ENCODE measurements at places on chromosomes 11 and 22. TPM values are rescaled to one million over a fixed set of nuclear protein-coding genes. Genes with fewer than 3 reads are reported as not detected.

- DNase-seq = peak; percentile 26
Measured at GRCh38 chr22:37419969-37420685, 7.2 kb downstream of the ELFN2 start.

Gene KDELR3
- 61.3 TPM for polyA plus RNA-seq

Gene CASP12
- 1.5 TPM for polyA plus RNA-seq

DNA sequence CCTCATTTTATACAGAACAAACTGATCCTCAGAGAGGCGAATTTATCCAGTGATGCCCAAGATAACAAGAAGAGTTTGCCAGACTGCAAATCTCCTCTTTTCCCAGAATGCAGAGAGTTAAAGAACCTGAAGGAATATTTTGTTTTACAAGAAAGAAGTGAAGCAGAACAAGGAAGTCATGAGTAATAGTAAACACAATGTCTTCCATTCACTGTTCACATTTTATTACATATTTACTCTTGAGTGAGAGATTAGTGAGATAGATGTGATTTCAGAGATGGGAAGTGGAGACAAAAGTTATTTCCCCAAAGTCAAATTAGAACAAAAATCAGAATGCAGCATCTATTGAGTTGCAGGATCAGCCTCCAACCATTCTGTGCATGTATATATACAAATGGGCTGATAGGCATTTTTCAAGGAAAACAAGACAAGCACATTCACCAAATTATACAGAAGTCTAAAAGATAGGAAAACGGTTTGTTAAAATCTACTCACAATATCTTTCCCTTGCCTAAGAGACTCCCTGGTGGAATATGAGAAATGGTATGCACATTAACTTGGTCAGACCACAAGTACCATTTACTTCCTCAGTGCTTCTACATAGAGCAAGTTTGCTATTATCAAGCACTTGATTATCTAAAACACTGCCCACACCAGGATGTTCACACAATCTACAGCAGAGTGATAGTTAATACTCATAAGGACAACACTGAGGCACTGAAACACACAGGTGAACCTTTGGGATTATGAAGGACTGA is 12.0 kb downstream of the GUCY1A2 start:
- DNase-seq = no peak

DNA sequence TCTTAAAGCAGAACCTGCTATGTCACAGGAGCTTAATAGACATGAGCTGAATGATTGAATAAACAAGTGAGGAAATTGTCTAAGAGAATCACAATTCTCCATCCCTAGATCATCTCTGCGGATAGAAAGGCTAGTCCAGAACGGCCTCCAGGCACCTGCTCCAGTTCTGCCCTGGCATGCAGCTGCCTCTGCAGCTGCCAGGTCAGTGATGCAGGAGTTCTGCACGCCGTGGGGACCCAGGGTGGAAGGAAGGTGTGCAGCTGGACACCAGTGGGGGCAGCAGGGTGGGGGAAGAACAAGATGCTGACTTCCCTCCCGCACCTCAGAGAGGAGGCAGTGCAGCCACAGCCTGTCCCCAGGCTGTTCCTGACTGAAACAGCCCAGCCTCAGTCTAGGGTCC is 192.1 kb upstream of the NCAM1 start:
- DNase-seq = no peak

Gene PLAAT2
- 0.40 TPM for polyA plus RNA-seq

Gene ZNF280B
- polyA plus RNA-seq = 1.4 TPM

DNA sequence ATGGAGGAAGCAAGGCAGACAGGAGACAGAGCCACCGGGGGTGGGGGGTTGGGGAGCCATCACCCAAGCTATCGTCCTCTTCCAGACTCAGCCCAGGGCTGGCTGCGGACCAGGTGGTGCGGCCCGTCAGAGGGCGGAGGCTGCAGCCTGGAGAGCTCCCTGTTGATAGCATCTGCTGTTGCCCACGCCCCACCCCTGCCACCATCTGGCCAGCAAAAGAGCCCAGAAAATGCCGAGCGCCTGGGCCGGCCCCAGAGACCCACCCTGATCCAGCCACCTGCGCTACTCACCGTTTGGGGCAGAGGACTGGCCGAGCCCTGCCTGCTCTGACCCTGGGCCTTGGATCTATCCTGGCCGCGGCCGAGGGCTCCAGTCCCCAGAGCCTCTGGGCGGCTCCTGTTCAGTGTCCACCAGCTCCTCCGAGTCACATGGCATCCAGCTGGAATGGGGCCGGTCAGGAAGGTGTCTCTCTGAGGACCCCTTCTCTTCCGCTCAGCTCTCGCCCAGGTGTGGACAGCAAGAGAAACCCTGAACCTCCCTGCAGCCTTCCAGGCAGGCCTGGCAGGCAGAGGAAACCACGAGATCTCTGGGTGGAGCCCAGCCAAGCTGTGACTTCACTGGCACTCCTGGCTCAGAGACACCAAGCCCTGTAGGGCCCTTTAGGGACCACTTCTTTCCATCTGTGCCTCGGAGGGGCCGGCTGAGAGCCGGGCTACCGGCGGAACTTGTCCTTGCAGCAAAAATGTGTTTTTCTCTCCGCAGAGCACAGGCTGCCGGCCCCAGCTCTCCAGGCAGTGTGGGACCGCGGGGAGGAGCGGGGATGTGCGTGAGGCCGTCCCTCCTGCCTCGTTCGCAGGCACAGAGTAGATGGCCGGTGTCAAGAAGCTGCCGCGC is at the start of gene MRGPRE:
Gene MRGPRE (minus strand): TSS at position 567 of the 894 bp plus-strand sequence. CDS start 3,618 bp downstream, outside the sequence.
- DNase-seq = no peak

Gene ANKK1
- polyA plus RNA-seq = not detected

Gene MMP13
- polyA plus RNA-seq = not detected

DNA sequence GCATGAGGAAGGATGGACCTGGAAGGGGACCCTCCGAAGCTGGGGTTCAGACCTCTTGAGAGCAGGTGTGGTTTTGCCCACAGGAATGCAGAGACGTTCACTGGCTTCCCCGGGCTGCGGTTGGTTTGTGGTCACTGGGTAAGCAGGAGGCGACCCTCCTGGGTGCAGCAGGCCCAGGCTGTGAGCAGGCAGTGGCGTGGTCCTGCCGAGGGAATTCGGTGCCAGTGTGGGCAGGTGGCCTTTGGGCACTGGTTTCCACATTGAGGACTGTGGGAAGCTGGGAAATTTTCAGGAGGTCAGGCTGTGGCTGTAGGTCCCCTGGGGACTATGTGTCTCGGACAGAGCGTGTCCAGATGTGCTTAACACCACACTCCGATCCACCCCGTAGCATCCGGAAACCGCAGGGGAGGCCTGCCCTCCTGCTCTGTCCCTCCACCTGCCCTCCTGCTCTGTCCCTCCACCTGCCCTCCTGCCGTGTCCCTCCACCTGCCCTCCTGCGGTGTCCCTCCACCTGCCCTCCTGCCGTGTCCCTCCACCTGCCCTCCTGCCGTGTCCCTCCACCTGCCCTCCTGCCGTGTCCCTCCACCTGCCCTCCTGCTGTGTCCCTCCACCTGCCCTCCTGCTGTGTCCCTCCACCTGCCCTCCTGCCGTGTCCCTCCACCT is 27.5 kb downstream of the TPCN2 start:
- DNase-seq = no peak

Gene ZP1
- not detected for polyA plus RNA-seq

DNA sequence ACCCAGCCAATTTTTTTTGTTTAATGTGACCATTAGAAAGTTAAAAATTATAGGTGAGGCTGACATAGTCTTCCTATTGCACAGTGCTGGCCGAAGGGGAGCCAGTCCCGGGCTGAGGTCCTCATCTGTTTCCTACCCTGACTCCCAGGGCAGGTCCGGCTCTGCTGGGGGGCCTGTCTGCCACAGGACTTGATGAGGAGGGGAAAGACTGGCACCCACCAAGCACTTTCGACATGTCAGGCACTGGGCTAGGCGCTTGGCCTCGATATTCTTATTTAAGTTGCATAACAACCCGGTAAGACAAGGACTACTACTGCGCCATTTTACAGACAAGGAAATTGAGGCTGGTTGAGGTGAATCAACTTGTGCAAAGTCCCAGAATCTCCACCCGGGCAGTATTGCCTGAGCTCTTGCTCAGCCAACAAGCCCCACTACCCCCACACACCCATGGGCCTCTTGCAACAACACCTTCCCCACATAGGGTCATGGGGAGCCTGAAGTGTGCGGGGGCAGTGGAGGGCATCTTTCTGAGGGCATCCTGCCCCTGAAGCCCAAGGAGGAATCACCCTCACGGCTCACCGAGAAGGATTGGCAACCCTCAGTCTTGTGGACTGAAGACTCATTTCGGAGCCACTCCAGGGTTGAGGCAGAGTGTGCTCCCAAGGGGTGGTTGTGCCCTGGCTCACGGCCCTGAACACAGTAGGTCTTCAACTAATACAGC is 62.7 kb upstream of the LINC01488 start:
- DNase-seq = no peak

GRCh38 chr11:58596621-58597020 is 17.8 kb downstream of the ZFP91 start:
- no peak for DNase-seq

Gene POLR3H
- 31.2 TPM for polyA plus RNA-seq

DNA sequence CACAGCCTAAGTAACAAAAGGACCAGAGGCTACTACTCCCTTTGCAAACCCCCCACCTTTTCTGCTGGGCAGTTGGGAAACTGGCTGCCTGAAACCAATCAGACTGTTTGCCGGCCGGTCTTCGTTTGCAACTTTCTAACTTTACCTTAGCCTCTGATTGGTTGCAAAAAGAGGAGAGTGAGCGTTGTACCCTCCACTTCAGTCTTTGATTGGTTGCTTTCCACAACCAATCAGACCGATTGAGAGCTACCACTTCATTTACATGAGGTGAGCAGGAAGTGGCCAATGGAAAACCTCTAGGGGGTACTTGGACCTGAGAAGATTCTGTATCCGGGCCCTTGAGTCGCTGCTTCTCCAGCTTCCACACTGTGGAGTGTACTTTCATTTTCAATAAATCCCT is 18.8 kb upstream of the CLNS1A start:
- DNase-seq = no peak

Gene SCGB1C1
- polyA plus RNA-seq = not detected

- no peak for DNase-seq
Measured at GRCh38 chr11:77147668-77148321, 19.7 kb downstream of the MYO7A start.

DNA sequence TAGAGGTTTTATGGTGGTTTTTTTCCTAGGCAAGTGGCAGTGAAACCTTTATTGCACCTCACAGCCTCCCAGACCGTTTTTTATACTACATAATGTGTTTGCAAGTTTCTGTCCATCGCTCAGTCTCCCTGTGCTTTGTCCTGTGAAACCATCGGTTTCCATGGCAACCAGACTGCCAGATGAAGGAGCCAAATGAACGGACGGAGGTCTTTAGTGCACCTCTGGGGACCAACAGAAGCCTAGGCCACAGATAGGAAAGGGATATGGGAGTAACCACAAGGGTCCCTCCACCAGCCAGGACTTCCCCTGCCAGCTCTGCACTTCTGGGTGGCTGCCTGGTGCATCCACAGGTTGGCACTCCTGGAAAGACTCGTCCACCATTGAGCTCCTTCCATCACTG is 165.0 kb downstream of the CHST1 start:
- no peak for DNase-seq

- DNase-seq = no peak
Measured at GRCh38 chr22:40703174-40703573, 23.9 kb downstream of the MCHR1 start.

- DNase-seq = no peak
Measured at GRCh38 chr11:90318651-90319050, 95.8 kb upstream of the CHORDC1 start.

GRCh38 chr11:74710281-74710938 is 20.8 kb downstream of the CHRDL2 start:
- DNase-seq = peak; percentile 26

Gene CD248
- 0.03 TPM for polyA plus RNA-seq

DNA sequence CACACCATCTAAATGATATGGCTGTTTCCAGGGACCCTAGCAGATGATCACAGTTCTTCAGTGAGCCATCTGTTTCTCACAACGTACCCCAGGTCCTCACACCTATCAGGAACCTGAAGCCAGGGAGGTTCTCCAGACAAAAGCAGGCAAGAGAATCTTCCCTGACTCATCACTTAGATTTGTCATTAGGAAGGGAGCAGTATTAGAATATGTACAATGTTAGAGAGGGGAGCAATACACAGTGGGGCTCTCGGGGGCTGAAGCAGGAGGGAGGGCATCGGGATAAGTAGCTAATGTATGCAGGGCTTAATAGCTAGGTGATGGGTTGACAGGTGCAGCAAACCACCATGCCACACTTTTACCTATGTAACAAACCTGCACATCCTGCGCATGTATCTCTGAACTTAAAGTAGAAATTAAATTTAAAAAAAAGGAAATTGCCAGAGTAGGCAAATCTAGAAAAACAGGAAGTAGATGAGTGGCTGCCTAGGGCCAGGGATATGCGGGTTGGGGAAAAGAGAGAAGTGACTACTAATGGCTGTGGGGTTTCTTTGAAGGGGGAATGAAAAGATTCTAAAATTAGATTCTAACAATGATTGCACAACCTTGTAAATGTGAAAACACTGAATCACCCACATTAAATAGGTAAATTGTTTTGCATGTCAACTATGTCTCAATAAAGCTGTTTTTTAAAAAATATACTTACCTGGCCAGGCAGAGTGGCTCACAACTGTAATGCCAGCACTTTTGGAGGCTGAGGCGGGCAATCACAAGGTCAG is 14.4 kb downstream of the C22orf42 start:
- no peak for DNase-seq

DNA sequence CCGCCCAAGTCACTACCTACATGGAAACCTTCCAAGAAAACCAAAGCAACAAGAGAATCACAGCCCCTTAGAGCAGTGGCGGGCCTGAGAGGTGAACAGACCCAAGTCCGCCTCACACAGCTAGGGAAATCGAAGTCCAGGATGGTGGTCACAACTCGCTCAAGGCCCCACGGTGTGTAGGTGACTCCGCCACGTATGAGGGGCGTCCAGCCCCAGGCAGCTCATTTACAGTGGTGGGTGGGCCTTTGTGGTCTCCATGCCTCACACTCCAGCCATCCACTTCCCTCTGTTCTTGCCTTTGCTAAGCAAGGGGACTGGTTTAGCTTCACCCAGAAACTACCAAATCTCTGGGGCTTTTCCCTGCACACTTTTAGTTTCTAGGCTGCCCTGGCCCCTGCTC is 9.7 kb upstream of the TCF20 start:
- DNase-seq = no peak

DNA sequence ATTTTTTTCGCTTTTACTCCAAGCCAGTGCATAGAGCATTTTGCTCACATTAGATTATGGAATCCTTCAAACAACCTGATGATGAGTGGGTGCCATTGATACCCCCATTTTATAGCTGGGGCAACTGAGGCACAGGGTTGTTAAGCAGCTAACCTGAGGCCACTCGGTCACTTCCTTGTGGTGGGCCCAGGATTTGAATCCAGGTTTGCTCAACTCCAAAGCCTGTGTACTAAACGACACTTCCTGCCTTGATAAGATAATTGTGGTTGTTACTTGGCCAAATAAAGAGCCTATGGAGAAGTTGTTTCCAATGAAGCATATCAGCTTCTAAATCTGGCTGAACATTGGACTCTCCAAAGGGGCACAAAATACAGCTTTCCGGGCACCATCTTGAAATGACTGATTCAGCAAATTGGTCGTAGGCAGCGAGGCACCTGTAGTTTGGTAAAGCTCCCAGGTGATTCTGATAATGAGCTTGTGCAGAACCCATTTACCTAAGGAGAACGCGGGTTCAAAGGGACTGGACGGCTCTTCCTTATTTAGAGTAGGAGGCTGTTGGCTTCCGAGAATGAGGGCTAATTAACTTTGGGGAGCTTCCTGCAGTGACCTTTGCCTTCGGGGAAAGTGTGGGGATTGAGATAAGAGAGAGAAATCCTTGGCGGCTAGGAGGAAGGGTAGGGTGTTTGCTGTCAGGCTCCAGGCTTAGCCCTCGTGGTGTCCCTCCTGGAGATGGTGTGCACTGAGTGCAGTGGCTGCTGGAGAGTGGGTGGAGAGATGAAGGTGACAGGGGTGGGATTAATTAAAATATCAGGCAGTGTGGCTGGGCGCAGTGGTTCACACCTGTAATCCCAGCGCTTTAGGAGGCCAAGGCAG is 17.5 kb upstream of the EHF start:
- DNase-seq = no peak

Gene BEST1
- polyA plus RNA-seq = 0.04 TPM
